ENCODE measurements at places on chromosomes 16 and 17. TPM values are rescaled to one million over a fixed set of nuclear protein-coding genes. Genes with fewer than 3 reads are reported as not detected.

The TVP23A gene
- not detected for polyA plus RNA-seq

The TAC4 gene
- not detected for polyA plus RNA-seq

The EMP2 gene
- 91.2 TPM for polyA plus RNA-seq

The SLC16A6 gene
- polyA plus RNA-seq: 44.7 TPM

The FBXL16 gene
- polyA plus RNA-seq: 2.2 TPM

The ST6GALNAC1 gene
- polyA plus RNA-seq: not detected

The COA3 gene
- polyA plus RNA-seq: 130 TPM

The NLRC3 gene
- polyA plus RNA-seq: not detected

The DYNLRB2 gene
- not detected for polyA plus RNA-seq

The SYNRG gene
- 9.3 TPM for polyA plus RNA-seq

The PITPNM3 gene
- polyA plus RNA-seq: 0.29 TPM

The CDRT15 gene
- polyA plus RNA-seq: not detected

The SHISA9 gene
- polyA plus RNA-seq: 0.01 TPM

The IL34 gene
- polyA plus RNA-seq: 1.3 TPM

The ZNF598 gene
- polyA plus RNA-seq: 17.6 TPM

The GAS2L2 gene
- not detected for polyA plus RNA-seq

The SDR42E2 gene
- not detected for polyA plus RNA-seq

The ENDOV gene
- 19.8 TPM for polyA plus RNA-seq

The TEKT5 gene
- polyA plus RNA-seq: 0.25 TPM

The DNAI2 gene
- polyA plus RNA-seq: not detected

The PRSS21 gene
- not detected for polyA plus RNA-seq

The PIMREG gene
- 10.9 TPM for polyA plus RNA-seq

The KRTAP4-11 gene
- not detected for polyA plus RNA-seq

The RNU2-1 gene
- polyA plus RNA-seq: not detected

The PHKB gene
- 80.8 TPM for polyA plus RNA-seq

The KRT32 gene
- polyA plus RNA-seq: not detected

Measured in HepG2 (cell line).